ENCODE measurements at places on chromosomes 2 and 18.

- no peak for DNase-seq
These were observed 15.9 kb downstream of the GLS start for GRCh38 chr2:190896477-190896876.

DNA sequence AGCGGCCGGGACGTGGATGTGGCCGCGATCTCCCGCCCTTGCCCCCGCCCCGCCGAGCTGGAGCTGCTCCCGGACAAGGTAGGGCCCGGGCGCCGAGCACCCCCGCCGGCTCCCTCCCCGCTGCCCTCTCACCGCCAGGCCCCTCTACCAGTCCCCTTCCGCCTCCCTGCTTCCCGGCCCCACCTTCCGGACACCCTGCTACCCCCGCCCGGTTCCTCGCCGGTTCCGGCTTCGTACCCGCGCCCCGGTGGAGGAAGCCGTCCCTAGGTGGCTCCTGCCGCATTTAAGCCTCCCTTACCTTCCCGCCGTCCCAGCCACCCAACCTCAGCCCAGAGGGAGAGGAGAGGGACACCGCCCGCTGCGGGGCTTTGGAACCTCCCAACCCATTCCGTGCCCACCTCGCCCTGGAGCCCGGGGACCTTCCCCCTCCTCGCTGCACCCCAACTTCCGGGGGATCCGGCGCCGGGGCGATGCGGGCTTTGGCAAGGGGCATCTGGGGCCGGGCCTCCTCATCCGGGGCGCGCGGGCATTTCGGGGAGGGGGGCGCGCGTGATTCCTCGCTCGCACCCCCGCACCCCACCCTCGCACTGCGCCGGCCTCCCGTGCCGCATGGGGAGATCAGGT is 475 bp downstream of the B3GNT2 start:
- no peak for DNase-seq

GRCh38 chr2:205637320-205637602 is 45.0 kb upstream of the NRP2 start:
- no peak for DNase-seq

- DNase-seq, result no peak
These were observed 173.7 kb upstream of the HNRNPA3 start for GRCh38 chr2:177038787-177039484.

- DNase-seq, result no peak
These were observed 8.5 kb downstream of the KLHL30 start for GRCh38 chr2:238146884-238147544.

DNA sequence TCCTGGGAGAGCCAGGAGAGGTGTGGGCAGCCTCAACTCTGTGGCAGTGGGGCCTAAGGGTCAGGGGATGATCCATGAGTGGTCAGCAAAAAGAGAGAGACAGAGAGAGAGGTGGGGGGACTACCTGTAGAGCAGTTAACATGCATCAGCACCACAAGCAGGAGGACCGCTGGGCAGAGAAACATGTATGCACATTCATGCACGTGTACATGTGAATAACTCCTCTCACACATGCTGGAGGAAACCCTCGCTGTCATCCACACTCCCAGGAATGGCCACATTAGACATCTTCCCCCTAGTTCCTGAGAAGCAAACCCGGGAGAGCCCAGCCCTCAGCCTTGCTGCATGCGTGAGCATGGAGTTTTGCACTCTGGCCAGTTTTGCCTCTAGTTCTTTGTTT is 166.1 kb downstream of the SMAD7 start:
- DNase-seq, result no peak

DNA sequence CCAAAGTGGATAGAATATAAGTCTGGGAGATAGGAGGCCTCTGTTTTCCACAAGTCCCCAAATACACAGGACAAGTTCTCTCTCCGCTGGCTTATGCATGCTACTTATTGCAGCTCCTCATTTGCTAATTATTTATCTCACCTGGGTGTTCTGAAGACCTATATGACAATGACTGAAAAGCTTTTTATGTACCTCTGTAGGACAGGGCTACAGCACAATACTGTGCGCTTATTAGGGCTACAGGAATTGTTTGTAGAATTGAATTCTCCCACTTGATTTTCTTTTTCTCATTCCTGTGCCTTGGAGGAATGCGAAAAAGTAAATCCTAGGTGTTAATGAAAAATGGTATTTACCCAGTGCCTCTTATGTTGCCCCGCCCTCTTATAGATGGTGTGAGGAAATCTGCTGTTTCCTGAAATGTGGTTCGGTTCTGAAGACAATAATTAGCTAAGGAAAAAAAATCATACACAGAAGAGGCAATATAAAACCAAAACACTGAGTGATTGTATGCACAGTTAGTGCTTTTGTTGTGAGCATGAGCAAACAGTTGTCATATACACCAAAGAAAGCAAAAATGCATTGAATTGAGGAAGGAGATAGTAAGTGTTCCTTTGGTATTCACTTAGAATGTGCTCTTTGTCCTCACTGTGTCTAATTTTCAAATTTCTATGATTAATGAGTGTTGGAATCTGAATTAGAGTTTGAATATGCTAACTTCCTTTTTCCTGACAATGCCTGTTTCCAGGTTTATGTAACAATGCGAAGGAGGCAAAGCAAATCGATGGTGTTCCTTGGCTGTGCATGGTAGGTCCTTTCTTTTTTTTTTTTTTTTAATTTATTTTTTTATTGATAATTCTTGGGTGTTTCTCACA is 78.7 kb upstream of the PNPT1 start:
- DNase-seq, result no peak

DNA sequence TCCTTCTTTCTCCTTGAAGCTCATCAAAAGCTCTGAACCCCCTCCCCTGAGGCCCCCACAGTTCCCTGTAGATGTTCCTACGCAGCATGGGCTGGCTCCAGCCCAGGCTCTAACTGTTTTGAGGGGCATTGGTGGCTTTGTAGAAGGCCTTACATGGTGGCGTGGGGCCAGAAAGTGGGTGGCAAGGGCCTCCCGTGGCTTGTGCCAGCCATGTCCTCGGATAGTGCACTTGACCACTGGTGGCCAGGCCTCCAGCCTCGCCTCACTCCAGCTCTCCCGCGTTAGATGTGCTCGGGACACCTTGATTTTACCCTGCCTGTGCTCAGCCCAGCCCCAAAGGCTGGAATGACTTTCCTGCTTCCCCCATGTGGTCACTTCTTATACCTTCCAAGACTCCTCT is 92.9 kb downstream of the TWIST2 start:
- no peak for DNase-seq

- no peak for DNase-seq
These were observed 24.0 kb downstream of the PDCD1 start for GRCh38 chr2:241834527-241835210.

DNA sequence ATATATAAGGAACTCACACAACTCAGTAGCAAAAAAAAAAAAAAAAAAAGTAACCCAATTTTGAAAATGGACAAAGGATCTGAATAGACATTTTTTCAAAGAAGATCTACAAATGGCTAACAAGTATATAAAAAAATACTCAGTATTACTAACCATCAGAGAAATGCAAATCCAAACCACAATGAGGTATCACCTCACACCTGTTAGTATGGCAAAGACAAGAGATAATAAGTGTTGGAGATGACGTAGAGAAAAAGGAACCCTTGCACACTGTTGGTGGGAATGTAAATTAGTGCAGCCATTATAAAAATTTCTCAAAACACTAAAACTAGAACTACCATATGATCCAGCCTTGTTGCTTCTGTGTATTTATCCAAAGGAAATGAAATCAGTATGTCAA is 5.8 kb upstream of the CNDP1 start:
- DNase-seq, result no peak

- DNase-seq, result no peak
These were observed 22.8 kb upstream of the PTMA start for GRCh38 chr2:231685349-231686191.

DNA sequence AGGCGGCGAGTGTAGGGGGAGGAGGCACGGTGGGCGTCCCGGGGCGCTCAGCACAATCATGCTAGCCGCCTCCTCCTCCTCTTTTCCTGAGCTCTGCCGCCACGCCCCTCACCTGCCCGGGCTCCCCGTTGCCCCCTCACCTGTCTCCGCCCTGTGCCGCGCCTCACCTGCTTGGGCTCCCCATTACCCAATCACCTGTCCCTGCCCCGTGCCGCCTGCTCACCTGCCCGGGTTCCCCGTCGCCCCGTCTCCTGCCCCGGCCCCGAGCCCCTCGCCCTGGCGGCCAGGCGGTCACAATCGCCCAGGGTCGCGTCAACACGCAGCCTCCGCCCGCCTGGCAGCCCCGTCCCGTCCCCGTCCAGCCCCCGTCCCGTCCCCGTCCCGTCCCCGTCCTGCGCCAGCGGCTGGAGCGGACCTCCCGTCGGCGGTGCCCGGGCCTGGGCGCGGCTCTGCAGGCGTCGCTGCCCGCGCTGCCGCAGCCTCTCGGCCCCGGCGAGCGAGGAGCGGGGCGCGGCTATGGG is at the start of gene DCDC2C:
DCDC2C (plus strand) TSS at position 340 of the 521 bp plus-strand sequence; CDS start at position 517, 177 bp downstream.
- no peak for DNase-seq

DNA sequence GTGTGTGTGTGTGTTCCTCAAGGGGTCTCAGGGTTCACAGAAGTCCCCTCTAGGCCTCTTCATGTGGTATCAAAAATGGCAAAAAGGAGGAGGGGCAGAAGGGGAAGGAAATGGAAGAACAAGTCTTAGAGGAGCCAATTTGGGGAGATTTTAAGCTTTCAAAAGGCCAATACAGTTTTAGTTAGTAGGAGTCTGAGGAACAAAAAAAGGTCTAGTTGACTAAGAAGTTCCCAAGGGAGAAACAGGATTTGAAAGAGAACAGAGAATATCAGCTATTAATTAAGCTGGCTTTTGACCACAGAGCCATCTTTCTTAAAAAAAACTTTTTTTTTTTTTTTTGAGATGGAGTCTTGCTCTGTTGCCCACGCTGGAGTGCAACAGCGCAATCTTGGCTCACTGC is 7.1 kb downstream of the RNF125 start:
- no peak for DNase-seq

DNA sequence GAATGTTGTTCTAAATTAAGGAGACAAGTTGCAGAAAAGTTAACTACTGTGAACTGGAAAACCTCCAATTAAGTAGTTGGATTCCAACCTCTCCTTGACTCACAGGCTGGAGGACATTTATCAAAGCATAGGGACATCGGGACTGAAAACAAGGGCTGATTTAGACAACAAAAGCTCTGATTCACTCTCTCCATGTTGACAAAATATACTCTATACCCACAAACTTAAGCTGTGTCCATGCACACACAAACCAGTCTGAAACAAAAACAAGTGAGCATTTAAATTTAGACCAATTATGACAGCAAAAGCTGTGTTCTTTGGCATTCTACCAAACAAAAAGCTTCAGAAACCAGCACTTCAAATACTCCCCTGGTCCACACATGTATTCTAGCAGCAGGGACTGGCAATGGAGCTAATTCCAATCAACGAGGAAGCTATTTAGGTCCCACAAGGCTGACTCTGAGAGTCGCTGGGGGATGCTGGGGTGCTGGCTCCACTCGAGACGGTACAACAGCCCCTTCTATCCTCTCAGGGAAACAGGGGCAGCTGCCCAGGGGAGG is 71.4 kb downstream of the NXPH2 start:
- DNase-seq, result peak; percentile 14

DNA sequence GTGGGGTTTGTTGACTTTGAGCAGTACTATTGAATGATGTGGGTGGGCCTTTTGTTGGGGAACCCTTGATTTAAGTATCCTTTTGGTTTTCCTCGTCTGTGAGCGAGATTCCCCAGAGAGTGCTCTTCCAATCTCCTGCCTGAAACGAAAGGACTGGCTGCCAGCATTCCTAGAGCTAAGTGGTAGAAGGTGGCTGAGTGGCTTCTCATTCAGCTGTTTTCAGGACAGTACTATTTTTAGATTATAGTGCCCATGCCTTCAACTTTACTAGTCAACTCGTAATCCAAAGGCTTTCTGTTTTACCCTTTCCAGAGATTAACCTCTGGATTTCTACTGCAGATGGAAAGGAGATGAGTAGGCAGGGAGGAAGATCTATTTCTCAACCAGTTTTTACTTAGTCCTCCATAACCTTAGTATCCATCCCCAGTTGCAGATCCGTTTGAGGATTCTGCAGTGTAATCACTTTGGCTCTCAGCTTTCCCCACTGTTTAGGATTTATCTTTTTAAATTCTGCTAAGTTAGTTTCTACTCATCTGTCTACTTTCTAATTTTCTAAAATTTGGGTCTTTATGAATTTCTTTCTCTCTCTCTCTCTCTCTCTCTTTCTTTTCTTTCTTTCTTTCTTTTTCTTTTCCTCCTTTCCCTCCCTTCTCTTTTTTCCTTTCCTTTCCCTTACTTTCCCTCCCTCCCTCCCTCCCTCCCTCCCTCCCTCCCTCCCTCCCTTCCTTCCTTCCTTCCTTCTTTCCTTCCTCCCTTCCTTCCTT is 9.2 kb downstream of the SLC4A1AP start:
- no peak for DNase-seq

DNA sequence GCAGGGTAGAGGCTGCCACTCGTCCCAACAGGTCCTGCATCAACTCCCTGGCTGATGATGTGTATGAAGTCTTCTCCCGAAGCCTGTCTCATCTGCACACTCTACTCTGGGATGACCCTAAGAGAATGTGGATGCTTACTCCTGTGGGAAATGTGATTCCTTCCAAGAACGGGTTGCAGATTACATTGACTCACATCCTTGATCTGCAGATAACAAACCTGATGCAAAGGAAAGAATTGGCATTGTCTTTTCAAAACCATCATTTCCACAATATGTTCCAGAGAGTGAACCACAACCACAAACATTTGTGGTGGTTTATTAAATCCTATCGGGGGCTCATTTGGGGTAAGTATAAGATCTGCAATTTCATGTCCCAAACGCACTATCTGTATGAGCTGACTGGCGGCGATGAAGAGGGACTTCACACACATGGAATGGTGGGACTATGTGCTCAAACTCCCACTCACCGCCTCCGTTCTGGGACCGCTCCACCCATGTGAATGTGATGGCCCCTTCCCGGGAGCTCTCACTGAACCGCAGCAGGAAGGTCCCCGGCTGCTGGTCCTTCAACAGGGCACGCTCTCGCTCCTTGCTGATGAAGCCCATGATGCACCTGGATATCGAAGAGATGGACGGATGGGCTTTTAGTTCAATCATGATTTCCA is 35.5 kb downstream of the STAT1 start:
- no peak for DNase-seq

GRCh38 chr2:209771474-209772289 is at the start of gene UNC80:
Gene UNC80, plus strand, starts transcription at chr2:209771832. Its CDS starts 241 bp downstream, at chr2:209772073.
- peak; percentile 41 for DNase-seq

DNA sequence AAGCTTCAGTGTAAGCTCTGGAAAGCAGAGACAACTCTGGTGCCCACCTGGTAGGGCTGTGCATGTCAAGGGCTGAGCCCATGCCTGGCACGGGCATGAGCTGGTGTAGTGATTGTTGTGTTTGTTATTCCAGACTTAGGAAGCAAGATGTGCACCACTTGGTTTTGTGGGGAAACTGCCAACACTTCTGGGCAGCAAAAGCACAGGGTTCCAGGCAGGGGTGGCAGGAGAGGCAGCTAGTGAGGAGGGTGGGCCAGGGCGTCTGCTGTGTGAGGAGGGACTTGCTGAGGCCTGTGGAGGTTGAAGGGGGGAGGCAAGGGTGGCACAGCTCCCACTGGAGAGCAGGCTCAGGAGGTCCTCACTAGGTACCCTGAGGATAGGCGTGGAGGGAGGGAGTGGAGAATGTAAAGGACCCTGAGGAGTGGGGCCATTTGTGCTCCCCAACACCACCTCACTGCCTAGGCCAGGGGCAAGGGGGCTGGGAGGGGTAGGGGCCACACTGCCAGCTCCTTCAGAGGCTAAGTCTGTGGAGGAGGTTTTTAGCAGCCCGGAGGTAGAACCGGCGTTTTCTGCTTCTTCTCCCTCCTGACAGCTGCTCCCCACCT is 104.0 kb upstream of the POU3F3 start:
- no peak for DNase-seq

- no peak for DNase-seq
These were observed 383.4 kb downstream of the CBLN2 start for GRCh38 chr18:72160510-72161445.

GRCh38 chr2:28975671-28976070 is 5.4 kb upstream of the TOGARAM2 start:
- DNase-seq, result no peak

GRCh38 chr2:212027681-212028628 is 510.6 kb downstream of the ERBB4 start:
- no peak for DNase-seq
